Tibial nerve (tissue), 4 donors: ENCODE measurements at places on chromosomes 2 and 18. TPM values are rescaled to one million over a fixed set of nuclear protein-coding genes. Genes with fewer than 3 reads are reported as not detected.

DNA sequence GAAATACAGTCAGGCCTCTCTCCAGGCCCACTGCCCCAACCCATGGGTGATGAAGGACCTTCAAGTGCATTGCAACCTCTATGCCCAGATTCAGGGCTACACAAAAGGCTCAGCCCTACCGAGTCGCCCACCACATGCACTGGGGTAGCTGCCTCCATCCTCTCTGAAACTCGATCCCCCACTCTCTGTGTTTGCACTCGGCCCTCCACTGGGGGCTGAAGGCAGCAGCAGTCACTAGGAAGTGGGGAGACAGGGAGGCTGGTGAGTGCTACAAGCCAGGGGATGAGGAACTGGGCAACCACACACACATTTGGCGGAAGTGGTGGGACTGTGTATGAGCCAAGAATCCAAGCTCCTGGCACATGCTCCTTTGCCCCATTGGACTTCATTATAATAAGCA, 94.6 kb downstream of the CERS6 start:
- DNase-seq: no peak

IFIH1 gene
- total RNA-seq: 12.9 TPM

GRCh38 chr18:66662632-66663031, 58.7 kb upstream of the CDH19 start:
- DNase-seq: no peak

PRKAG3 gene
- total RNA-seq: not detected

GRCh38 chr2:241850544-241851324, 8.0 kb downstream of the PDCD1 start:
- DNase-seq: no peak

DNA sequence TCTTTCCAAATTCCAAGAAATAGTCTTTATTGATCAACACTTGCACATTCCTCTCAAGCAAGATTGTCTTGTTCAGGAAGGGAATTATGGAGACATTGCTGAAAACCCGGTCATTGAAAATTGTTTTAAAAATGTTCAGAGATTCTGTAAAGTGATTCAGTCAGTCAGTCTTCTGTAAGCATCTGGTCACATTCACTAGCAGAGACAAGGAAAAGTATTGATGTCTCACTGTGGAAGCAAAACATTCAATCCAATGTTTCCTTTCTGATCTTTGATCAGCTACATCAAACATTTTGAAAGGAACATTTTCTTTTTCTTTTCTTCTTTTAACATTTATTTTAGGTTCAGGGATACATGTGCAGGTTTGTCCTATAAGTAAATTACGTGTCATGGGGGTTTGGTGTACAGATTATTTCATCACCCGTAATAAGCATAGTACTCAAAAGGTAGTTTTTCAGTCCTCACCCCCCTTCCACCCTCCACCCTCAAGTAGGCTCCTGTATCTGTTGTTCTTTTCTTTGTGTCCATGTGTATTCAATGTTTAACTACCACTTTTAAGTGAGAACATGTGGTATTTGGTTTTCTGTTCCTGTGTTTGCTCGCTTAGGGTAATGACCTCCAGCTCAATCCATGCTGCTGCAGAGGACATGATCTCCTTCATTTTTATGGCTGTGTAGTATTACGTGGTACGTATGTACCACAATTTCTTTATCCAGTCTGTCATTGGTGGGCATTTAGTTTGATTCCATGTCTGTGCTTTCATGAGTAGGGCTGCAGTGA, 61.2 kb downstream of the CTNNA2 start:
- DNase-seq: no peak

GNAL gene
- 15.9 TPM for total RNA-seq

DNA sequence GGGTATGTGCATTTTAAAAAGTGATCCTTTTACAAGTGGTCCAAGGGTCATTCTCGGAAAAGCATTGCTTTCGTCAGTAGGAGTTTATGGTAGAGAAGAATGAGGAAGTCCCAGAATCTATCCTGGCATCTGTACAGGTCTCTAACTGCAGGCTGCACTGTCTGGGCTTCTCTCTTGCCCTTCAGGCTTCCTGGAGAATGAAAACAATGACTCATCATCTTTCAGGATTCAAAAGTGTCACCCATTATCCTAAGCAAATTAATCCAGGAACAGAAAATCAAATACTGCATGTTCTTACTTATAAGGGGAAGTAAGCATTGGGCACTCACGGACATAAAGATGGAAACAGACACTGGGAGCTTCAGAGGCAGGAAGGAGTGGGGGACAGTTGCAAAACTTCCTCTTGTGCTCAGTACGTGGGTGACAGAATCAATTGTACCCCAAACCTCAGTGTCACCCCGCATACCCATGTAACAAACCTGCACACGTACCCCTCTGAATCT, 60.2 kb upstream of the TXNDC2 start:
- DNase-seq: no peak

DNA sequence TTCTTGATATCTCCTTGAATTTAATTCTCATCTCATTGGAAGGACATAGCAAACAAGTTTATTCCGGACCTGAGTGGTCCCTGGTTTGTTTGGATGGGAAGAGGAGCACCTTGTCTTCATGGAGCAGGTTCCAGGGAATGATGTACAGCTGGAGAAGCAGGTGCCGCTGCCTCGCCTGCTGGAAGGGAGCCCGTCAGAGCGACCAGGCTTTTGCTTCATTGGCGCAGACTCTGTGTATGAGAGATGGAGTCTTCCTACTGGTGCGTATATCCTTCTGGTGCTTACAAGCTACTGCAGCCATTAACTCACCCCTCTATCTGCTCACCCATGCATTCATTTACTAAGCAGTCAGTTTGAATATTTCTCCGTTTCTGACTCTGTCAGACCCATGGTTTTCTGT, 11.6 kb upstream of the ALLC start:
- DNase-seq: no peak

DNA sequence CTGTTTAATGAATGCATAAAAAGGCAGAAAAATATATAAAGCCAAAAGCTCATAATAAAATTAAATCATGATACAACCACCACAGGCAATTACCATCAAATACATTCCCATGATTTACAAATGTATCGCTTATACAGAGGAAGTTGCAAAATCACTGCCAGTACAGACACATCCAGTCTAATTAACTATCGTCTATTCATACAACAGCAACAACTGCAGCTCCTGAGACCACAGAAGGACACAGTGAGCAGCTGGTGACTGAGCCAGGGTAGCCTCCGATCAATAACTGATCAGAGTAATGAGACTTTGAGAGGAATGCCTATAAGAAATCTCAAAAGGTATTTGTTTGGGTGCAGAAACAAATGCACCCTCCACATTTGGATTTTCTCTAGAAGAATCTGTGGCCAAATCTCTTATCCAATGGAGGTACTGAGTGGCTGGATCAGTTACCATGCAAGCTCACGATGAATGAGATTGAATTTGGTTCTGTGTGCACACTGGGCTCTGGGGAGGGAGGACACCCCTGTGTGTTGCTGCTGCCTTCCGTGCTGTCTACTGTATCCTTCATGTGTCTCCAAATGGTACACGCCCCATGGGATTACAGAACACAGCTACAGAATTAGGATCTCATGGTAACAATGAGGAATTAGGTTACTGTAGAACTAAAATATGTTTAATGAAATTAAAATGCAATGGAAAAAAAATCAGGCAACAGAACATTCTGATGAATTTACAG, 119.6 kb downstream of the MBP start:
- DNase-seq: no peak

DNA sequence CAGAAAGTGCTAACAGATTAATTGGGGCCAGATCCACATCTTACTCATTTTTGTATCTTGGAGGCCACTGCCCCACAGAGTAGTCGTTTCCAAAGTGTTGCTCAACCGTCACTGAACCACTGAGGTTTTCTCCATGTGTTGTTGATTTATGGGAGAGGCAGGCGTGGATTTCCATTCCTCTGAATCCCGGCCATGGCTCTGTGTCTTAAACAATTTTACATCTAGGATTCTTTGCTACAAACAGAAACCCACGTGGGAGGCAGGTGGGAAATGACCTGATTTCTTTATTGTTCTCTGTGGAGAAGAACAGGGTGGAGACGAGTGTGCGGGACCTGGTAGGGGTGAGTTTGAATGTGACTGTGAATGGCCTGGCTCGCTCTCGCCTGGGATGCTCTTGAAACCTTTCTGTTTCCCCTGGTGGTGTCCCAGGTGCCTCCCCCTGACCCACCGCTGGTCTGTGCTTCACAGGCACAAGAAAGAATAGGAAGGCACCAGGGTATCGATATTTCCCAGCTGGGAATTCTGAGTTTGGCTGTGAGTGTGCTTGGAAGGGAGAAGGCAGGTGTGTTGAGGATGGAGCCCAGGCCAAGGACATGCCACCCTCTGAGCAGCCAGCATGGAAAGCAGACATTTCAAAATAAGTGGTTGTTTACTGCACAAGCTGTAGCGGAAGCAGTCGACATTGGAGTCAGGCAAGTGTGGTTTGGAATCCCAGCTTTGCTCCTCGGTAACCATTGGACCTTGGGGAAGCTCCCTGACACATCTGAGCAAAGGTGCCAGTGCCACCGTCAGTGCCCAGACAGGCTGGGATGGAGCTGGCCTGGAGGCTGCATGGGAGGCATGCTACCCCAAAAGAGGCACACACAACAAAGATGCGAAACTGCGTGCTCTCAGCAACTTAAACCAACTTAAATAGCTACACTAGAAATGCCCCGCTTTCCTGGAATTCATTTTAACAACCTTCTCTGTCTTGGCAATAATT, 50.0 kb downstream of the LPIN1 start:
- peak; percentile 58 for DNase-seq

MYL1 gene
- total RNA-seq: not detected

RNF152 gene
- 16.7 TPM for total RNA-seq

DNA sequence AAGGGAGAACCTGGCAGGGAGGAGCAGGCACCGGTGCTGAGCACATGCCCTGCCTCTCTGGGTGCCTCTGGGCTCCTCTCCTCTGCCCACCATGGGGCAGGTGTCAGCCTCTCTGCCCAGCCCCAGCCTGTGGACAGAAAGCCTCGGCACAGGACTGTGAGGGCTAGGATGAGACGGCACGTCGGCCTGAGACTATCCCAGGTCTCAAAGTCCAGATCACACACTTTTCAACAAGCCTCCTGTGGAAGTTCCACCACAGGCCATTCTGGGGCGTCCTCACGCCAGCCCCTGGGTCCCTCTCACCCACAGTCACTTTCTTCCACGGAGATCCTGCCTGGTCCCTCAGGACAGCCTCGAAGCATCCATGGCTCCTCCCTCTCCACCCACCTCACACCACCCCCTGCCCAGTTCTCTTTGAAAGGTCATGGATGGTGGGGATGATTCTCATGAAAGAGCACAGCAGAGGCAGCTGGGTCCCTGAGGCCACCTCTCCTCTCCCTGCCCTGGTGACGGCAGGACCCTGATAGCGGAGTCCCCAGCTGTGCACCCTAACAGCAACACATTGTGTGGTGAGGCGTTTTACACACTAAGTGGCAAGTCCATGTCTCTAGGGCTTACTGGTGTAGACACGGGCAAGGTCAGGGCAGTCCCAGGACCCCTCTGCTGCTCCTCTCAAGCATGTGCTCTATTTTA, 569.4 kb upstream of the SALL3 start:
- DNase-seq: no peak

GRCh38 chr2:233081232-233081730, 21.1 kb downstream of the INPP5D start:
- DNase-seq: no peak

- DNase-seq: no peak
These were observed 103.1 kb upstream of the MAPRE2 start for GRCh38 chr18:34938090-34938489.

NEB gene
- total RNA-seq: 1.4 TPM

DNA sequence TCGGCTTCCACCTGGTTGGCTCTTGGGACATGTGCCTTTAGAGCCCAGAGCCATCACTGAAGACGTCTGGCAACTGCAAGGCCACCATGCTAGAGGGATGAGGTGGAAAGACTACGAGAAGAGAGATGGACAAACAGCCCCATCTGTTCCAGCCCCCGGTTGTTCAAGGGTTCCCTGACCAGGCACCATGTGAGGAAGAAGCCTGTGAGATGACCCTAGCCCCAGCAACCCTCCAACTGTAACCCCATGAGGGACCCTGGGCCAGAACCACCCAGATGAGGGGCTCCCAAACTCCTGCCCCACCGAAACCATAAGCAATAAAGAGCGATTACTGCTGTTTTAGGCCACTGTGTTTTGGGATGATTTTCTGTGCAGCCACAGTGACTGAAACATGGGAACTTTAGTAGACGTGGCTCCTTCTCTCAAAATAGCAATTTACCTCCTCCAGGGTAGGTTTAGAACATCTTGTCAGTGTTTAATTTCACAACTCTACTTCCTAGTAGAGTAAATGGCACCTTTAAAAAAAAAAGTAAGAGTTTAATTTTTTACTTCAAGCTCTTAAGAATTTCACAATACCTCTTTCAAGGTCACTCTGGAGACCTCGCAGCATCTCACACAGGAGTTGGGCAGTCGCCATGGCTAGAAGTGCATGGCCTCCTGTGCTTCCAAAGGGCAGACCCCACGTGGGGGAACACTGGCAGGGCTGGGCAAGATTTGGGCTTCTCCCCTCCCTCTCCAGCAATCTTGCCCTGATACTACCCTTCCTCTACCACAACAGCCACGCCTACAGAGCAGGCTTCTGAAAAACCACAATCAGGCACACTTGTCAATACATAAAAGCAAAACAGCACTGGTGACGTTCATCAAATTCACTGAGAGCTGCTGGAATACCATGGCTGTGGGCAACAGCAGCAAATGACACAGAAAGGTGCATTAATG, 48.8 kb downstream of the TMEM163 start:
- DNase-seq: peak; percentile 11

DNA sequence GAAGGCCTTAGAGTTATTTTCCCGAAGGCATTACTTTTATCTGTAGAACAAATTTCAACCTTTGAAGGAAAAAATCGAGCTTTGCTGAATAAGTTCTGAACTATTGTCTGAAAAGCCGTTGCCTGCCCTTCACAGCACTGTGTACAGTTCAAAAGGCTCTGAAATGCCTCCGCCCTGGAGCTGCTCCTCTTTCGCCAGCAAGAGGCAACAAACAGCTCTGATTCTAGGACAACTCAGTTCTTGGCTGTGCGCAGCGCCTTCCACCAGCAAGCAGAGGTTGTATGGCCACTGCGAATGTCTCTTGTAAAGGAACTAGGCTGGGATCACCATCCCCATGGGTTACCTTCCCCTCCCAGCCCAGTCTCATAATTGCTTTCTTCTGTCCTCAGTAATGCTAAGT, 308.5 kb downstream of the GBX2 start:
- peak; percentile 15 for DNase-seq

HOXD3 gene
- 11.4 TPM for total RNA-seq

DNA sequence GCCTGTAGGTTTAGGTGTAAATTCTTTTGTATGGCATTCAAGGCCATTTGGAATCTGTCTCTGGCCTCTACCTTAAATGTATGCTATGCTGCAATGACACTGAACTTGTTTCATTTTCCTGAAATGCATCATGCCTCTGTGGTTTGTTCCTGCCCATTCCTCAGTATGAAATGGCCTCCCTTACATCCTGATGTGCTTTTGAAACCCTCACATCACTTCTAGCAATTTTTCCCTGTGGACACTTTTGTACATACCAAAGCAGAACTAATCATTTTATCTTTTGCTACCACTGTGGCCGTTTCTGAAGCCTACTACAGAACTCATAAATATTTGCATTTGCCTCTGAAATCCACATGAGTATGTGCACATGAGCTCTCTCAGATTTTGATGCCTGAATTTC, 557.2 kb downstream of the ERBB4 start:
- no peak for DNase-seq

- no peak for DNase-seq
These were observed 41.2 kb downstream of the ASAP2 start for GRCh38 chr2:9247786-9248185.
